Neuronal stem cell (in vitro differentiated cells): ENCODE measurements at places on chromosomes 12 and 14.

GRCh38 chr12:48296586-48297282, 54.0 kb downstream of the ZNF641 start:
- no peak overlapping the region for H3K27ac ChIP-seq
- no peaks in the 10 kb centered on the region for H3K4me1 ChIP-seq
- peak overlapping the region; percentile 21 for H3K4me3 ChIP-seq
- peaks cover 31% of the 10 kb centered on the region for H3K27me3 ChIP-seq

DNA sequence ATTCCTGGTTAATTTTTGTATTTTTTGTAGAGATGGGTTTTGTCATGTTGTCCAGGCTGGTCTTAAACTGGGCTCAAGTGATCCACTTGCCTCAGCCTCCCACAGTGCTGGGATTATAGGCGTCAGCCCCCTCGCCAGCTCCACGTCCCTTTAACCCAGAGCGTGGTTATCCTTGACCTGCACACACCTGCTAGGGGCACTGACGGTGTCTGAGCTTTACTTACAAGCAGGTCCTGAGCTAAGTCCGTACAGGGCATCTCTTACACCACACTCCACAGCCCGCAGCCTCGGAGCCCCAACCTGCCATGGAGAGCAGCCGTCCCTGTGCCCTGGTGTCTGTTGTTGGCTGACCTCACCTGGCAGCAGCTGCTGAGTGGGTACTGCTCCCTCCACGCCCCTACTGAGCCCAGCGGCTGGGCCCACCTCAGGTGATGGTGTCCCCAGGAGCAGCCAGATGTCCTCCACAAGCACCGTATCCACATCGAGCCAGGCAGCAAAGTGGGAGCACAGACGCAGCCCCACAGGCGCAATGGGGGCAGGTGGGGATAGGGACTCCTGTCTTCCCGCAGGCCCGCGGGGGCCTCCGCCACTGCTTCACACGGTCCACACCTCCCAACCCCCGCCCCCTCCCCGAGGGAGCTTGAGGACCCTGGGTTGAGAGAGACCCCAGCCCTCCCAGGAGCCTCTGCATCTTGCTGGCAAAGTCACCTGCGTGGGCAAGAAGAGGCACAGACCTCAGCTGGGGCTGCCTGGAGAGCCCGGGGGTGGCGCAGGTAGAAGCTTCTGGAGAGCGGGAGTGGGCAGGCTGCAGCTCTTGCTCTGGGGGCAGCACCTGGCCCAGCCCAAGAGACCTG, 325.4 kb upstream of the SFSWAP start:
- DNase-seq, result no peak
- no peak overlapping the region for H3K27ac ChIP-seq
- H3K4me1 ChIP-seq, result peaks cover 9% of the 10 kb centered on the region
- no peaks in the 10 kb centered on the region for H3K36me3 ChIP-seq

DNA sequence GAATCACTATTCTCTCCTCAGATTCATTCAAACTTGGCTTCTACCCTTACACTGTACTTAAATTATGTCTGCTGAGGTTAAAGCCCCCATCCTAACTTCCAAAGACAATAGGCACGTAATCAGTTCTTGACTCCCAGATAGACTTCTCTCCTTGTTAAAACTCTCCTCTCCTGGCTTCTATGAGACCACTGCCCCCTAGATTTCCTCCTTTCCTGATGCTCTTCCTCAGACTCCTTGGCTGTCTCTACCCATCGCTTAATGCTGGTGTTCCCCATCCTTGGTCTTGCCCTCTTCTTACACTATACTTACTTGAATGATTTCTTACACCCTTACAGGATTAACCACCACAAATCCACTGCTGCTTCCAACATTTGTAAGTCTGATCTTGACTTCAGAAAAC, 32.8 kb downstream of the TC2N start:
- no peaks in the 10 kb centered on the region for H3K4me1 ChIP-seq
- peaks cover 23% of the 10 kb centered on the region for H3K27me3 ChIP-seq
- no peak for DNase-seq
- no peak overlapping the region for H3K4me3 ChIP-seq

GRCh38 chr14:93964281-93964680, 12.1 kb downstream of the ASB2 start:
- H3K4me1 ChIP-seq, result peaks cover 6% of the 10 kb centered on the region
- no peaks in the 10 kb centered on the region for H3K36me3 ChIP-seq
- no peak overlapping the region for H3K27ac ChIP-seq
- H3K27me3 ChIP-seq, result peaks cover 16% of the 10 kb centered on the region

GRCh38 chr14:22426711-22427110, 162.3 kb downstream of the DAD1 start:
- H3K27me3 ChIP-seq, result no peaks in the 10 kb centered on the region
- no peak overlapping the region for H3K27ac ChIP-seq
- peaks cover 9% of the 10 kb centered on the region for H3K4me1 ChIP-seq
- no peaks in the 10 kb centered on the region for H3K36me3 ChIP-seq

GRCh38 chr14:104436741-104437701, 142.5 kb upstream of the C14orf180 start:
- H3K27ac ChIP-seq, result no peak overlapping the region
- no peak overlapping the region for H3K4me3 ChIP-seq
- H3K4me1 ChIP-seq, result no peaks in the 10 kb centered on the region
- H3K36me3 ChIP-seq, result no peaks in the 10 kb centered on the region

- no peak for DNase-seq
- no peak overlapping the region for H3K27ac ChIP-seq
- H3K36me3 ChIP-seq, result peaks cover 24% of the 10 kb centered on the region
Measured at GRCh38 chr14:81400852-81401251, 728 bp upstream of the STON2 start.

- no peaks in the 10 kb centered on the region for H3K4me1 ChIP-seq
- no peak overlapping the region for H3K27ac ChIP-seq
Measured at GRCh38 chr12:43104494-43104893, 447.5 kb downstream of the ADAMTS20 start.
